Fibroblast of mammary gland (primary cell): ENCODE measurements at places on chromosomes 2 and 18.

DNA sequence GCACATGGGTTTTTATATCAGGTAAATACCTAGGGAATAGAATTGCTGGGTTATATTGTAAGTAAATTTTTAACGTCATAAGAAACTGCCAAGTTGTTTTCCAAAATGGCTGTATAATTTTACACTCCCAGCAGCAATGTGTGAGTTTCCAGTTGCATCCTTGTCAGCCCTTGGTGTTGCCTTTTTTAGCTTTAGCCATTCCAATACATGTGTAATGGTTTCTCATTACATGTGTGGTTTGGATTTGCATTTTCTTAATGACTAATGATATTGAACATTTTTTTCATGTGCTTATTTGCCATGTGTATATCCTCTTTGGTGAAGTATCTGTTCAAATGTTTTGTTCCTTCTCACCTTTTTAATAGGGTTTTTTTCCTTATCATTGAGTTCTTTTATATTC, 70.8 kb downstream of the ABI2 start:
- DNase-seq, result peak; percentile 58

- DNase-seq, result no peak
Measured at GRCh38 chr2:36367486-36367885, 11.9 kb downstream of the CRIM1 start.

DNA sequence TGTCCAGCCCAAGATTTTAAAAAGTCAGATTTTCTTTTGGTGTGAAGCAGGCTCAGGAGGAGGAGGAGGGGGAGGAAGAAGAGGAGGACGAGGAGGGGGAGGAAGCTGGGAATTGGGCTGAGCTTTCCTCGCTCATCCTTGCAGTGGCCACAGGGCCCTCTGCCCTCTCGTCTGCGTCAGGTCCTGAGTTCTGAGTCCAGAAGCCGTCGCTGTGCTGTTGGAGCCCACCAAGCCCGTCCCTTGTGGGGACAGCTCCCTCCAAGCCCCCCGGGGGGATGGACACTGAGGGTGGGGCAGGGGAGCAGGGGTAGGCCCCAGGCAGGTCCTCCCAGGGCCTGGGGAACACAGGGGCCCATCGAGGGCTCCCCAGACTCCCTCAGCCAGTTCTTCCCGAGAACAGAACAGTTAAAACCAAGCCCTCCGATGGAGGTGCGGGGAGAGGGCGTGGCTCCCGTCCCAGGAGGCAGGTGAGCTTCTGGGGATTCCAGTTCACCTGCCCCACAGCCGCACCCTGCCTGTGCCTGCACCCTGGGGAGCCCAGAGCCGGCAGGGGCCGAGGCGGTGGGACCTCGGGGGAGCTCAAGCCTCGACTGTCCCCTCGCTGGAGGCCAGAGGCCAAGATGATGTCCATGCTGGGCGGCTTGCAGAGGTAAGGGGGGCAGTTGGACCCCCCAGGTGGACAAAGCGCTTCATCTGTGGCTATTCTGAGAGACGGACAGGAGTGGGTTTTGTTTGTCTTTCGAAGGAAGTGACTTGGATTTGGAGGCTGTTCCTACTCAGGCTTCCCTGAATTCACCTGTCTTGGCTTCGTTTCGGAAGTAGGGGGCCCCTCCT, at the start of gene GAL3ST2:
Gene GAL3ST2, plus strand, starts transcription at position 487 of the 834 bp plus-strand sequence. Its CDS starts 134 bp downstream, at position 621.
- no peak for DNase-seq

- DNase-seq, result peak; percentile 87
Measured at GRCh38 chr2:36708041-36708741, 11.7 kb downstream of the VIT start.

GRCh38 chr2:200130762-200131166, 175.4 kb downstream of the MAIP1 start:
- no peak for DNase-seq

DNA sequence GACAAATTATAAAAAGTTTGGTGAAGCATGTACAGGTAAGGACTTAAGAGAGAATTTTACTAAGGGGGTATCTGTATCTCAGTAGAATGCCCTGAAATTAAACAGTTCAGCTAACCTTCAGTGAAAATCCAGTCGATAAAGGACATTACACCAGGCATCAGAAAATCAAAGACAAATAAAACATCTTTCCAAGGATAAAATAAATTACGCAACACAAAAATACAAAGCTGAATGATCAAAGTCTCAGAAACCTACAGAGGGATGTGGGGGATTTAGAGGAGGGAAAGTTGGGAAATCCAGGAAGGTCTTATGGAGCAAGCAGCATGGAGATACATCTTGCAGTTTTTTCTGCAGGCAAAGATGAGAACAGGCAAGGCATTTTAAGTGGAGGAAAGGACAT, 384.1 kb downstream of the TNS1 start:
- DNase-seq, result no peak

DNA sequence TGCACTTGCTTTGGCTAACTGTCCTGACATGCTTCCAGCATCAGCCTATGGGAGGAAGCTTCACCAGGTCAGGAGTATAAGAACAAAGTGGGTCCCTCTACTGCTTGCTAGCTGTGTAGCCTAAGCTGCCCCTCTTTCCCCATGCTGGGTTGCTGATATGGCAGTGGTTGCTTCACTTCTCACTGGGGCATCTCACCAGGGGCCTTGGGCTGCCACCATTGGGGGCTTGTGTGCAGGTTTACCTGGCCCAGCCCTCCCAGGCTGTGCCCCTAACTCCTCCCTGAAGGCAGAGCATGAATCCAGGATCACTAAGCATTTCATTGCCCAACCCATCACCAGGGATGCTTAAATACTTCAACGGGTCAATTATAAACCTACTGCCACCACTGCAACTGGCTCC, 817.1 kb upstream of the TMEFF2 start:
- DNase-seq, result no peak

GRCh38 chr18:56982766-56983165, 164.1 kb upstream of the BOD1L2 start:
- no peak for DNase-seq

DNA sequence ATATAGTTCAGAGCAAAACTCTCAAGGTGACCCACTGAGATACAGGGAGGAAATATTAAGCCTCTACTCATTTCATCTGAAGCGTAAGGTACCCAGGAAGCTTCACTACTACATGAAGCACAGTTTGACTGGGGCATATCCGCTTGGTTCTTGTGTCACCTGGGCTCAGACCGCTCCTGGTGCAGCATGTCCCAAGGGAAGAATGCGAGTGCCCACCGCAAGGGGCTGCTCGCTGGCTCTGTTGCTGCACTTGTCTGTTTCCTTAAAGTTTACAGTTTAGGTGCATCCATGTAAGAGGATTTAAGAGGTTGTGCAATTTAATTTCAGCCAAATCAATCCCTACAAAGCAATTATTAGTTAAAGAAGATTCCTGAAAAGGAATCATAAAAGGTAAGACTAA, 507.8 kb downstream of the FBXO15 start:
- DNase-seq, result no peak

GRCh38 chr2:238899386-238899785, 51.5 kb downstream of the TWIST2 start:
- no peak for DNase-seq

GRCh38 chr2:174184915-174185314, 63.4 kb downstream of the OLA1 start:
- no peak for DNase-seq

DNA sequence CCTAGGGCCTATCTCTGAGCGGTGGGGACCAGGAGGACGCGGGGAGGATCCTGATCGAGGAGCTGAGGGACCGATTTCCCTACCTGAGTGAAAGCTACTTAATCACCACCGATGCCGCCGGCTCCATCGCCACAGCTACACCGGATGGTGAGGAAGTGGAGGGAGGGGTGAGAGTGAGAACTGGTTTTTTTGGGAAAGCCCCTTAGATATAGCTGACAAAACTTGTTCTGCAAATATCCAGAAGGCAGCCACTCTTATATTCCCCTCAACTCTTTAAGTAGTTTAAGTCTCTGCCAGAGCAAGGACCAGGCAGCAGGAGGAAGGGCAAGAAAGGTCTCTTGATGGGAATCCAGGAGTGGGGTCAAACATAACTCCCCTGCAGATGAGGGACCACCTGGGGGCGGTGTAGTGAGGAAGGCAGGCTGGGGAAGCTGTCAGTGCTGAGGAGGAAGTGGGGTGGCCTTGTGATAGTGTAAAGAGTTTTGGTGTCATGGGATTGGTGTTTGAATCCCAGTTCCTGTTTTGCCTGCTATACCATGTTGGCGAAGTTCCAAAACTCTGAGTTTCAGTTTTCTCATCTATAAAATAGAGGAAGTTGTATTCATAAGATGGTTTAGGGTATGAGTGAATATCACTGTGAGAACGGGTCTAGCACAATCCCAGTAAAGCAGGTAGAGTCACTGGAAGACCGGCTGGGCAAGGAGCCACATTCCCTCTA, 3.4 kb downstream of the NAGK start:
- DNase-seq, result no peak

GRCh38 chr2:109145286-109145685, 16.3 kb downstream of the SH3RF3 start:
- no peak for DNase-seq

DNA sequence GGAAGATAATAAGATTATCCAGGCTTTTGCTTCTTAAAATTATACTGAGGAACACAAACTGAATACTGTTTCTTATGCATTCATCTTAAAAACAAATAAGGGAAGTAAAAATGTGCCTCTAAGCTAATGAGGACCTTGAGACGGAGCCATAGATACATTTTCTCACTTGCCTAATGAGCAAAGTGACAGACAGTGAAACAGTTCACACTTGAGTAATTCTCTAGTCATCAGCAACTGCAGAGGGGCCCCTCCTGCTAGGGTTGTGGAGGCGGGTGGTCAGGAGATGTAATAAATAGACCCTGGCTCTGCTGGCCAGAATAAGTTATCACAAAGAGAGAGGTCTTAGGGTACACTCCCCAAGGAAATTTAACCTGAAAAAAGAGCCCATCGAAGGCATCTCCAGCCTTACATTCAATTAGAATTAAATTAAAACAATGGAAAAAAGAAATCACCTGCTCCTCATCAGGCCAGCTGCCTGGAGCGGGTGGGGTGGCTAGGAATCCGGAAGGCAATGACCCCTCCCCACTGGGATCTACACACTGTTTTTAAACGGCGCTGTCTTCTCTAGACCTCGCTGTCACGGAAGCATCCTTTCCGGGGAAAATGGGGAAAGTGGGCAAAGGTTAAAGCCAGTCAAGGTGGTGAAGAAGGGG, 32.6 kb upstream of the INSIG2 start:
- no peak for DNase-seq

DNA sequence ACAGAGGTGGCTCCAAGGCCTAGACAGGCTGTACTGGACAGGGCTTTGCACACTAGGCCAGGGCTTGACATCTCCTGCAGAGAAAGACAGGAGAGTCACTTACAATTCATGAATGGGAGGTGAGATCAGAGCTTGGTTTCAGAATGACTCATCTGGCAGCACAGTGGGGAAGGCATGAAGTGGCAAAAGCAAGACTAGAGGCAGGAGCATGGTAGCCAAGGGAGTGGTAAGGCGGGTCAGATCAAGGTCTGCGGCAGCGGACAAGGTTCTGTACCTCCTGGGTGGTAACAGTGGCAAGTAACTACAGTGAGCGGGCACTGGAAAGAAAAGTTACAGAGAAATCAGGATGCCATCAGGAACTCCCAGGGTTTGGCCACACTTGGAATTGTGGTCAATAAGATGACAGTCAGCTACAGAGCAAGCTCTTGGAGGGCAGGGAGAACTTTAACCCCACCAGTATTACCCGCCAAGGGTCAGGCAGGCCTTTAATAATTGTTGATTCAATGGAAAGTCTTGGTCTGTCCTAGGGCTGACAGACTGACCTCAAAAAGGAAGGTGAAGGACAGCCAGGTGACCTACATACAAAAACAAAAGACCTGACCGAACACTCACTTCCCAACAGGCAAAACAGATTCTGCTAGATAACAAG, 5.7 kb downstream of the MCFD2 start:
- DNase-seq, result peak; percentile 85

GRCh38 chr2:14285812-14286211, 346.7 kb upstream of the LRATD1 start:
- no peak for DNase-seq

DNA sequence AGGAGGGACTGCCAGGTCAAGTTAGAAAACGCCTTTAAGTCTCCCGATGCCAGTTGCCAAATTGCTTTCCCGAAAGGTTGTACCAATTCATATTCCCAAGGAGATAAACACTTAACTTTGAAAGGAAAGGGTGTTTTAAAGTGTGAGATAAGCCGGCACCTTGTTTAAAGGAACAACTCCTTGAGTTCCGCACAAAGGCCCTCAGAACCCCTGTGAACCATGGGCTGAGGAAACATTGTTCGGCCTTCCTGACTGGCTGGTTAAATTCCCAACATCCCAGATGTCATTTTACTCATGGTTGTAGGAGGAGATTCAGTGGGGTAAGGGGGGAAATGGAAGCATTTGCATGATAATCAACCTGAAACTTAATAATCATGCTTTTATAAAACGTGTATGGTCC, 126.6 kb downstream of the BCL11A start:
- no peak for DNase-seq
